DND-41 (cell line): ENCODE measurements at places on chromosomes 11 and 22.

- no peak for DNase-seq
These were observed 14.4 kb downstream of the C22orf42 start for GRCh38 chr22:32144496-32145274.

- no peak for DNase-seq
These were observed at the start of gene CACNA1I for GRCh38 chr22:39570665-39571064. Gene CACNA1I (plus strand): TSS chr22:39570753. CDS start chr22:39570753, 0 bp downstream.

GRCh38 chr22:32411402-32411801 is 645 bp downstream of the RTCB start:
- no peak for DNase-seq

DNA sequence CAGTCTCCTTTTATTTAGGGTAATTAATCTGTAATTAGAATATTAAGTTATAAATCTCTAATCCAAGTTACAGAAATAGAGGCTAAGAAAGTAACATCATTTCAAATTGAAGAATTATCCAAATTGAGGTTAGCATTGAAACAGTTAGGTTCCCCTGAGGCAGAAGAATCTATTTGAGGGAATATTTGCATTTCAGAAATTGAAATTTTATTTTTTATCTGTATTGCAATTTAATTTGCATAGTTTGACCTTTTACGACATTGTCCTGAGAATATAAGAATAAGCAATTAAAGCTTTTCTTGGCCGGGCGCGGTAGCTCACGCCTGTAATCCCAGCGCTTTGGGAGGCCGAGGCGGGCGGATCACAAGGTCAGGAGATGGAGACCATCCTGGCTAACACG is 27.6 kb downstream of the DDIAS start:
- no peak for DNase-seq

- no peak for DNase-seq
These were observed 5.3 kb upstream of the JAML start for GRCh38 chr11:118230088-118230487.
